CD4-positive, alpha-beta T cell treated with Interleukin-1 beta for 1 hour (primary cell): ENCODE measurements at places on chromosomes 5 and 9.

DNA sequence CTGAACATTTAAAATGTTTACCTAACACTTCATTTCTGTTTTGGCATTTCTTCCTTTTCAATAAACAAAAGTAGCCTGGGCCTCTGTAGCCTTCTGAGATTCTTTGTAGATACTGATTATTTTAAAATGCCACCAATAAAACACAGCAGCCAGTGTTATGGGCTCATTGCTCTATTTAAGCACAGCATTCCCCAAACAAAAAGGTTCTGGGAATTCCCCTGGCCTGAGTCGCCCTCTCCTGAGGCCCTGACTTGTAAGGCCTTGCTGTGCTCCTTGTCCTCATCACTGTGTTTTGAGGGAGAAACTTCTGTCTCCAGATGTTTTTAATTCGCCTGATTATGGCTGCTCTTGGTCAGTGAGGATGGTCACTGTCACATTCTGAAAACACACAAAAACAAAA lies 33.0 kb upstream of the CTXN3 start:
- no peak for DNase-seq

GRCh38 chr5:95531491-95531890 lies 23.3 kb downstream of the SKIC3 start:
- no peak for DNase-seq

- no peak for DNase-seq
Observed at GRCh38 chr5:161539016-161539415, 7.5 kb downstream of the GABRB2 start.

GRCh38 chr9:133493428-133493827 lies 14.5 kb upstream of the SLC2A6 start:
- no peak for DNase-seq

GRCh38 chr5:10582512-10582897 lies 18.6 kb downstream of the ANKRD33B start:
- no peak for DNase-seq

DNA sequence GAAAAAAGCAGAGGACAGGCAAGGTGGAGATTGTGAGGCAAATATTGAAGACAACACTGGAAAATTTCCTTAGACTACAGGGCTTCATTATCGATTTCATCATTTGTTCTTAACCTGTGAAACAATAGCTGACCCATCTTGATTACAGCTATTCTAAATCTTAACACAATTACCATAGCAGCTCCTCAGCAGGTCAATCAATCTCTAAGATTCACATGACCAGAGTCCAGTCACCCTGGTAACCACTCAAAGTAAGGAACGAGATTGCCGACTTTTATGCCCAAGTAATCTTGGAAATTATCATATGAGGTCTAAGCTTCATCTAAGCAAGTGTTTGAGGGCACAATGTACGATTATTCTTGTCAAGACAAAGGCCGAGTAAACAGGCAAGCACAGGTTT lies 93.8 kb downstream of the TTC39B start:
- no peak for DNase-seq

- no peak for DNase-seq
Observed at GRCh38 chr5:14850419-14851049, 21.0 kb downstream of the ANKH start.

DNA sequence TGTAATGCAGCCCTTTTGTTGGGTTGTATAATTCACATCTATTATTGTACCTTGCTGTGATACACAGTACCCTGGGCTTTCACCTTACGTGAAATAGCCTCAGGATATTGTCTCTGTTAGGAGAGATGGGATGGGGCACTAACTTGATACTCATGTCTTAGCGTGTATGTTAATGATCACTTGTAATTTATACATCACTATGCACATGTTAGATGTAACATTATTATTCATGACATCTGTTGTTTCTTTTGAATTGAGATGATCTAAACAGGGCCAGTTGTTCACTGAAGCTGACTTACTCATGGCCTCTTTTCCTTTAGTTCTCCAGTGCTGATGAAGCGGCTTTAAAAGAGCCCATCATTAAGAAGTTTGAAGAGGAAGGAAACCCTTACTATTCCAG lies 65.2 kb downstream of the MCCC2 start:
- no peak for DNase-seq

DNA sequence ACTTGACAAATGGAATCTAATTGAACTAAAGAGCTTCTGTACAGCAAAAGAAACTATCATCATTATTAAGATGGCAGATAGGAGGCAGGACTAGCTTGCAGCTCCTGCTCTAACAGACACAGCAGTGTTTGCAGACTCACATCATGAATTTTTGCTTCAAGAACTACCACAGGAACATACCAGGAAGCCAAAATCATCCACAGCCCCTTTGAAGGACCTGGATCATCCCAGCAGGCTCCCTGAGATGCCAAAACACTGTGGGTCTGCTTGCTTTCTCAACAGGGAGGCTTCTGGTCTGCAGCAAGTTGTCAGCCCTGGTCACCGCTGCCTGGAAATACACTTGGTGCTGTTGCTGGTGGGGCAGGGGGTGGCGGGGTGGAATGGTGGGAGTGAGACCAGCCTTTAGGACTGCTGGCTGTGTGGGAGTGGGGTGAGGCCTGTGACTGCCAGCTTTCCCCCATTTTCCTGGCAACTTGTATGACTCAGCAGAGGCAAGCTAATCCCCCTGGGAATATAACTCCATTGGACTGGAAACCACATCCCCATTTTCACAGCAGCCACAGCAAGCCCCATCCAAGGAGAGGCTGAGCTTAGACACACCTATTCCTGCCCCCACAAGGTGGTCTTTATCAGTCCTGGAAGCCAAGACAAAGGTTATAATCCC lies 533.8 kb upstream of the CYLC2 start:
- no peak for DNase-seq

GRCh38 chr5:27568811-27569210 lies 530.4 kb upstream of the CDH9 start:
- DNase-seq: no peak

- no peak for DNase-seq
Observed at GRCh38 chr5:58857609-58858008, 274.7 kb downstream of the RAB3C start.

- DNase-seq: no peak
Observed at GRCh38 chr5:83817591-83817990, 96.9 kb upstream of the HAPLN1 start.

DNA sequence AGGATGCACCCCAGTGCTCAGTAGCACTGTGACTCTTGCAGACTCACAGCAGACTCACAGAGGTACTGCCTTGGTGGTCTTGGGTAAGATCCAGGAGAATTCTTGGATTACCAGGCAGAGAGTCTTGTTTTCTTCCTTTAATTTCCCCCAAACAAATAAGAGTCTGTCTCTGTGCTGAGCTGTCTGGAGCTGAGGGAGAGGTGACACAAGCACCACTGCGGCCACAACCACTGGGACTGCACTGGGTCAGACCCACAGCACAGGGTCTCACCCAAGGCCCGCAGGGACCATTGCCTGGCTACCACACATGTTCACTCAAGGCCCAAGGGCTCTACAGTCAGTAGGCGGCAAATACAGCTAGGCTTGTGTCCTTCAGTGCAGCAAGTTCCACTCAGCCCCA lies 11.4 kb upstream of the YTHDC2 start:
- DNase-seq: no peak

DNA sequence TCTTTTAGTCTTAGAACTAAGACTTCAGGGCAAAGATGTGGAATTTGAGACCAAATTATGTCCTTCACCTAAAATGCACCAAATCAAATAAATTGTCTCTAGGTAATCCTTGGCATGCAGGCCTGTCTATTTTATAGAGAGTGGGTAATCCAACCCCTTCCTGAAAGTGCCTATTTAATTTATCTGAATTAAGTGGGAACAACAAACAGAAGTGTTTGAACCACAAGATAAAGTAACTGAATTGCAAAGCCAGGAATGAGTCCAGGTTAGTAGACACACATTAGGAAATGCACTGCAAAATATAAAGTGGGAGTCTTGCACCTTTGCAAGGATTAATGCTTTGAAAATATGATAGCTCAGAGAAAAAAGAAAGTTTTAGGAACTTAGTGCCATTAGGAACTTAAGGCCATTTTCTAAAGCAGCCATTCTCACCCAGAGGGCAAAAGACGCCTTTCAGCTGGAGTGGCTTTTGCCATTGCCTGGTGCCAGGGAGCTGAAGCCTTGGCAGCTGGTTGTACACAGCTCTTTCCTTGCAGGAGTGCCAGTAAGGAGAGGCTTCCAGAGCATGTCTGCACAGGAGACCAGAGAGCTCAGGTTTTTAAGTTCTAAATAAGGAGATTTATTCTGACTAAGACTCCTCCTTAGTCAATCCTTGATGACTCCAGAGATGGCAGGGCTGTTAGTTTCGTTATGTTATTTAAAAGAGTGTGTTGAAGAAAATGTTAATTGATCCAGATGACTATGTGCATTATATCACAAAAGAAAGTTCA lies 151.7 kb upstream of the ELL2 start:
- no peak for DNase-seq

- DNase-seq: no peak
Observed at GRCh38 chr5:98905857-98906688, 22.7 kb downstream of the CHD1 start.

DNA sequence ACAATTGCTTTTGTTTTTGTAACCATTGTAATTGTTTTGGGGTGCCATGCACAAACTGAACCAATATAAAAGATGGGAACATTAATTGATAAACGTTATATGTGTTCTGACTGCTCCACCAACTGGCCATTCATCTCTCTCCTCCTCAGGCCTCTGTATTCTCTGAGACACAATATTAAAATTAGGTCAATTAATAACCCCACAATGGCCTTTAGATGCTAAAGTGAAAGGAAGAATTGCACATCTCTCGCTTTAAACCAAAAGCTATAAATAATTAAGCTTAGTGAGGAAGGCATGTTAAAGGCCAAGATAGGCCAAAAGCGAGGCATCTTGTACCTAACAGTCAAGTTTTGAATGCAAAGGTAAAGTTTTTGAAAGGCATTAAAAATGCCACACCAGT lies 448.4 kb upstream of the ITGA1 start:
- no peak for DNase-seq

DNA sequence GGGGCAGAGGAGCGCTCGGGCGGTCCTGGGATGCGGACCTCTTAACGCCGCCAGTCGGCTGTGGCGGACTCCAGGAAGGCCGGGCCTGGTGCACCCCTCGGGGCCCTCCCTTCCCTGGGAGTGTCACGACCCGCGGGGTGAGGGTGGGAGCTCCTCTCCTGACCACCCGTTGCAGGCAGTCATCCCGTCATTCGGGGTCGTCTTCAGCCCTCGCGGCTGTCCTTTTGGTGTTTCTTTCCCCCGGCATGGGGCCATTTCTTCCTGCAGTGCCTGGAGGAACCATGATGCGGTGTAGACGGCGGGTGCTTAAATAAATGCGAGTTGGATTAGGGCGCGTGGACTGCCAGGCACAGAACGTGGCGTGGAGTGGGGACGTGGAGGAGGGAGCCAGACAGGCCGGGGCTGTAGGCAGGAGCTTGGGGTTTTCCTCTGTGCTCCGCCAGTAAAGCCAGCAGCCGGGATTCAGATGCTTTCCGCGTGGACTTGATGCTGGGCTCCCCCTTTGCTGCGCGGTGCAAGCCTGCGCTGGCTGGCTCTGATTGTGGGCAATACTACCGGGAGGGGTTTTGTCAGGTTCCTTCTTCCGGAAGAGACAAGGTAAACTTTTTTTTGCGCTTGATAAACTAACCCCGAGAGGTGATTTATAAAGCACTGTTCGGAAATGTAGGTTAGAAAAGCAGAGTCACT lies 868 bp downstream of the KDM4C start:
- DNase-seq: peak; percentile 54

GRCh38 chr9:117076571-117077290 lies 338.1 kb downstream of the ASTN2 start:
- no peak for DNase-seq

DNA sequence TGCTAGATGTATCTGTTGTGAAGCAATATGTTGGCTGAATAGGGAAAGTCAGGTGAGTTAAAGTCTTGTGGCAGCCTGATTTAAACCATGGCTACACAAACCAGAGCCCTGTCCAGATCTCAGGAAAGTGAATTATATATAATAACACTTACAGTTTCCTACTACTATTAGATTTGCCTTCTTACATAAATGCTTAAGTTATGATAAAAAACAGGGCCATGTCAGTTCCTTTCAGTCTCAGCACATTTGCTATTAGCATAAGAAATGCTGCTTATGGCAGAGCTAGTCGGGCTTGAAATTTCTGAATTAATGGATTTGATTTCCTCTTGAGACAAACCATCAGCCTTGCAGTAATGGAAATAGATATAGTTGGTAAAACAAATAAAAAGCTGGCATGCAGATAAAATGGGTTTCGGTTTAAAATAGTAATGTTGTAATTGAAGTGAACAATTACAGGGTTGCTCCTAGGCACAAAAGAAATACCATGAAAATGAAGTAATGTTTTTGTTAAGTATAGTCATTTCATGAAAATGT lies 664.2 kb upstream of the ZNF608 start:
- DNase-seq: no peak

DNA sequence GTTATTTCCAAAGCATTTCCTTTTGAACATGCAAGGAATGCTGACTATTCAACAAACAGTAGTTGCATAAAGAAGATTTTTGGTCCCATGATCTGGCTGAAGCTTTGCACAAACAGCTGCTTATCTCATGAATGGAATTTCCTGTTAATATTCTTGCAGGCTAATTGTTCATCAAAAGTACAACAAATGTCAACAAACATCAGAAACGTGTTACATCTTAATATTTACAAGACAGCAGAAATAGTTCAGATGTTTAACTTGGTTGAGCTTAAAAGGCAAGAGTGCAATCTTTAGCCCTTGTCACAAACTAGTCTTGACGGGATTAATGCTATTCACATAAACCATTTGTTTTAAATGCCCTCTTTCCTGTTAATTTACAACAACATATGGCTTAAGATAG lies 47.9 kb upstream of the BASP1 start:
- DNase-seq: no peak

DNA sequence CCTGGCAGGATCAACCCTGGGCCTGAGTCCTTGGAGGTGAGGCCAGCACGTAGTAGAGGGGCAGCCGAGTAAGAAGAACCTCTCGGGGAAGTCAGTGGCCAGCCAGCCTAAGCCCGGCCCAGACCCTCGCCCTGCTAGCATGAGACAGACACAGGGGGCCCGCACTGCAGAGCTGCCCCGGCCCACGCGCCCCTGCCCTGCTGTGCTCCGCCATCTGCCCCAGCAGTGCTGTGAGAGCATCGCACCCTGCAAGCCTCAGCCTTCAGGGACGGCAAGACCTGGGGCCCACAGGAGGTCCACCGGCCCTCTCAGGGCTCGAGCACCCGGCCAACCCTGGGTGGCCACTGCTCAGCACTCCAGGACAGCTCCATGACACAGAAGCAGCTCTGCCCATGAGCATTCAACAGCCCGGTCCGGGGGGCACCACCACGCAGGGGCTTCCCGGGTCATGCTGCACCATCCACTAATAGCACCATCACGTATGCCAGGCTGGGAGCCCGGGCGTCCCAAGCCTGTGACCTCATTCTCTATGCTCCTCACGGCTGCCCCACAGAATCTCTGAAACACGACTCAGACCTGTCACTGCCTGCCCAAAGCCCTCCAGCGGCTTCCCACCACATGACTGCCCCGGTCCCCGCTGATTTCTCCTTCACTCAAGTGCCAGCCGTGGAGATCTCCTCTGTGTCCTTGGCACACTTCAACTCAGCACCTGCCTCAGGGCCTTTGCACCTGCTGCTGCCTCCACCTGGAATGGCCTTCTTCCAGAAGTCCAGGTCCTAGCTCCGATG lies 38.1 kb downstream of the ADAMTS2 start:
- DNase-seq: no peak
